Naive thymus-derived CD4-positive, alpha-beta T cell (primary cell): ENCODE measurements at places on chromosomes 5 and 9. TPM values are rescaled to one million over a fixed set of nuclear protein-coding genes. Genes with fewer than 3 reads are reported as not detected.

GRCh38 chr9:89000371-89000781 is 9.1 kb downstream of the S1PR3 start:
- no peaks in the 10 kb centered on the region for H3K27me3 ChIP-seq
- no peaks in the 10 kb centered on the region for H3K4me1 ChIP-seq
- H3K27ac ChIP-seq: no peak overlapping the region

DNA sequence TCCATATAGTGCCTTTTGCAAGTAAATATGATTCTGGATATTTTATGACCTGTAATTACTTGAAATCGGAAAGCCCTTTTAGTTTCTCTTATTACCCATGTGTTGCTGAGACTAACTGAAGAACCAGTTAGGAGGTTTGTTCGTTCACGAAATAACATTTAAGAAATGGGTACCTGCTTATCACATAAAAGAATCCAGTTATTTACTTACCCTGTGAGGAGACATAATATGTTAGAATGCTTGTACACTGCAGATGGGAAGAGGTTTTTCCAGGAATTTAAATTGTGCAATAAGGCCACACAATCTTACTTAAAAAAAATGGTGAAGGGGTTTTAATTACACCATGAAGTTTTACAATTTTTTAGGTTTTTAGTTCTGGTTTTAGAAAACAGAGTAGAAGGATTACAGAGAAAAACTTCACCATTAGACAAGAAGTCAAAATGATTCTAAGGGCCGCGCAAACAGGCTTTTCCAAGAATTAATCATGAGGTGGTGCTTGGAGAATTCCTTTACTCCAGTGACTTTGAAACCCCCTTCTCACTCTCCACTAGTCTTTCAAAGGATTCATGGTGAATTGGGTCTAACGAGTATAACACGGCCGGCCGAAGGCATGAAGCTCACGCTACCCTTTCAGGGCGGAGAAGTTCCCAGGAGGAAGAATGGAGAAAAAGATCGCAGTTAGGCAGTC is 1.1 kb upstream of the PTGER4 start:
- no peak for DNase-seq
- peak overlapping the region; percentile 99 for H3K27ac ChIP-seq
- H3K27me3 ChIP-seq: no peaks in the 10 kb centered on the region
- peaks cover 27% of the 10 kb centered on the region for H3K4me1 ChIP-seq

GRCh38 chr5:3843706-3844105 is 248.1 kb downstream of the IRX1 start:
- no peak overlapping the region for H3K27ac ChIP-seq
- no peaks in the 10 kb centered on the region for H3K4me1 ChIP-seq
- DNase-seq: no peak
- no peaks in the 10 kb centered on the region for H3K27me3 ChIP-seq
- H3K36me3 ChIP-seq: no peaks in the 10 kb centered on the region

DNA sequence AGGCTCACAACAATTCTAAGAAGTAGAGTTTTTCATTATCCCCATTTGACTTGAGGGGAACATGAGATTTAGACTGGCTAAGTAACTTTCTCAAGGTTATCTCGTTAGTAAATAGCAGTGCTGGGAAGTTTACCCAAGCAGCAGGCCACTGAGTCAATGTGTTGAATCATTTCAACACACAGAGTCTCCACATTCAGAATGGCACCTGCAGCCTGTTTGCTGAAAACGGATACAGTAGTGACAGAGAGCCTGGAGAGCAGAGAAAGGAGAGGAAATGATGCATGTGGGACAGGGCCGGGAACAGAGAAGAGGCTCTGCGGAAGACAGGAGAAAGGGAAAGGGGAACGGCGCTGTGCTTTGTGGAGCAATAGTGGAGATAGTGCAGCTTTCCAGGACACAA is 33.5 kb upstream of the ZSWIM6 start:
- no peaks in the 10 kb centered on the region for H3K27me3 ChIP-seq
- no peaks in the 10 kb centered on the region for H3K4me1 ChIP-seq
- no peaks in the 10 kb centered on the region for H3K36me3 ChIP-seq
- H3K4me3 ChIP-seq: no peak overlapping the region

GRCh38 chr5:135745897-135746500 is 88.5 kb upstream of the SLC25A48 start:
- no peaks in the 10 kb centered on the region for H3K27me3 ChIP-seq
- H3K36me3 ChIP-seq: no peaks in the 10 kb centered on the region
- no peak overlapping the region for H3K4me3 ChIP-seq
- no peaks in the 10 kb centered on the region for H3K4me1 ChIP-seq
- H3K27ac ChIP-seq: no peak overlapping the region

Gene IL33
- total RNA-seq: not detected

DNA sequence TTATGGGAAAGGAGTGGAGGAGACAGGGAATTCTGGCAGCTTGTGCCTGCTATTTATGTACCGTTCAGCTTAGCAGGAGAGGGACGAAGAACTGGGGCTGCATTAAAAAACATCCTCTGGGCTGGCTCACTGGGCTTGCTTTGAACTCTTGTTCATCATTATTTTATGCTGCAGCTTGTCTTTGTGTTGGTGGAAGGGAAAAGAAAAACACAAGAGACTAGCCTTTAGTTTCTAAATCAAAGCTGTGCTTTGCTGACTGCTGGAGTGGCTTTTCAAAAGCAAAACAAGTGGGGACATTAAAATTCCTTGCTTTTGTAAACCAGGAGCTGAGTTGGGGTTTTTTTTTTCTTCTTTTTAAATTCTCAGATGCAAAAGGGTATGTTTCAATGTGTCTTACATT is 5.9 kb upstream of the RGMB start:
- H3K4me3 ChIP-seq: no peak overlapping the region
- H3K4me1 ChIP-seq: peaks cover 12% of the 10 kb centered on the region
- H3K27ac ChIP-seq: no peak overlapping the region
- H3K27me3 ChIP-seq: peaks cover 3% of the 10 kb centered on the region
- DNase-seq: no peak
- no peaks in the 10 kb centered on the region for H3K36me3 ChIP-seq

DNA sequence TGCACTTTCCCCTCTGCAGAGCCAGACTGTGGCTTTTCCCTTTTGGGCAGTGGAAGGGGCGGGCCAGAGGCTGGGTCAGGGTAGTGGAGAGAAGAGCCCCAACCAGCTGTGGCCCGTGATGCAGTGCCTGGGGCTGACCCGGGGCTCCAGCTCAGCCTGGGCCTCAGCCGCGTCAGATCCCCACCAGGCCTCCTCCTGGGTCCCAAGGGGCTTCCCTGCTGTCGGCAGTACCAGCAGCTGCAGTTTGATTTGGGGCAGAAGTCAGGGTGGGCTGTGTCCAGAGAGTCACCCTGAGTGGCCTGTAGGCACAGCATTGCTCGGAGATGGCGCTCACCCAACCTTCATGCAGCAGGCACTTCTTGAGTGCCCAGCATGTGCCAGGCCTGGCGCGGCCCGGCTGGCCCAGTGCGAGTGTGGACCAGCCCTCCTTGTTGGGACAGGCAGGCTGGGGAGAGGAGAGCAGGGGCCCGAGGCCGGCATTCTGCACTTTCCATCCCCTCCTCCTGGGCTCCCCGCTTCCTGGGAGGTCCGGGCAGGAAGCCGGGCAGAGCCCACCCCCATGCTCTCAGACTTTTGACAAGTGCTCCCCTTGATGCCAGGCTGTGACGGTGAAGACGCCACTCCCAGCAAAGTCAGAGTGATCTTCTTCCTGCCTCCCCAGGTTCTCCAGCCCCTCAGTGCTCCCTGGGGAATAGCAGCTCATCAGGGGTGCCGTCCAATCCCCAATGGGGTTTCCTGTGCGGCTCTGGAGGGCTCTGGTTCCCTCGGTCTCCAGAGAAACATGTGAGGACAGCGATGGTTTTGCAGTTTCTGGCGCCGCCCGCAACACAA is 88.3 kb upstream of the COL5A1 start:
- DNase-seq: no peak
- no peak overlapping the region for H3K27ac ChIP-seq
- no peak overlapping the region for H3K4me3 ChIP-seq
- H3K36me3 ChIP-seq: no peaks in the 10 kb centered on the region

GRCh38 chr5:54772684-54773083 is 212.7 kb downstream of the ESM1 start:
- H3K27me3 ChIP-seq: no peaks in the 10 kb centered on the region
- no peak for DNase-seq

DNA sequence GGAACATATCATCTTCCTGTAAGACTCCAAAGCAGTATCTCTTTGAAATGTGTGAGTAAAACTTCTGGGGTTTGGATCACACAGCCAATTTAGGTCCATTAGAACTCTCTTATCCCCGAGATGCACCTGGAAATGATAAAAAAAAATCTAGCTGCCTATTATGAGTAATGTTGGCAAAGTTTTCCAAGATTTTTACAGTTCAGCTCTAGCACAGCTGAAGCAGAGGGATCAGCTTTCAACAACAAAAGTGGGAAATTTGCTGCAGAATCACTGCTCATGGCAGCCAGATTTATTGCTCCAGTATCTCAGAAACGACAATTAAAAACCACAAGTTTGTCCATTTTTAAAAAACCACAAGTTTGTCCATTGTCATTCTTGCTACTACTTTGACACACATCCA is 292.2 kb downstream of the IRX2 start:
- no peak for DNase-seq
- H3K27ac ChIP-seq: no peak overlapping the region
- H3K4me3 ChIP-seq: no peak overlapping the region

Gene FOXI1
- total RNA-seq: not detected in 2 replicates

- H3K4me3 ChIP-seq: no peak overlapping the region
- no peaks in the 10 kb centered on the region for H3K36me3 ChIP-seq
- no peaks in the 10 kb centered on the region for H3K4me1 ChIP-seq
- no peak overlapping the region for H3K27ac ChIP-seq
- no peaks in the 10 kb centered on the region for H3K27me3 ChIP-seq
Observed at GRCh38 chr9:125460346-125460745, 198.7 kb downstream of the GAPVD1 start.

DNA sequence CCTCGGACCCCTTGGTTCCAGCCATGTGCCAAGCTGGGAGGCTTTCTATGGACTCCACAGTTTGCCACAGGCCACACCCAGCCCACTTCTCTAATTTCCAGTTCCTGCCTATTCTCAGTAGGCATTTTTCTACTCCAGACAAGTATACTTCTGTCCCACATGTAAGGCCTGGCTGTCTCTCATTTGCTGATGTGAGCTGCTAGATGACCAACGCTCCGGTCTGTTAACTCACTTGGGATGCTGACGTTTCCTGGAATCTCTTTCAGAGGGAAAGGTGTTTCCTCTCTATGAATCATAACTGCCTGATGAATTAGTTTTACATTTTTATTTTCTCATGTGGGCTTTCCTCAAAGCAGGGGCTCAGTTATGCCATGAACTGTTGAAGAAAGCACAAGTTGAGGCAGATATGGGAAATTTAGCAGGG is 36.3 kb downstream of the ERGIC1 start:
- no peaks in the 10 kb centered on the region for H3K27me3 ChIP-seq
- H3K27ac ChIP-seq: no peak overlapping the region
- H3K36me3 ChIP-seq: no peaks in the 10 kb centered on the region

DNA sequence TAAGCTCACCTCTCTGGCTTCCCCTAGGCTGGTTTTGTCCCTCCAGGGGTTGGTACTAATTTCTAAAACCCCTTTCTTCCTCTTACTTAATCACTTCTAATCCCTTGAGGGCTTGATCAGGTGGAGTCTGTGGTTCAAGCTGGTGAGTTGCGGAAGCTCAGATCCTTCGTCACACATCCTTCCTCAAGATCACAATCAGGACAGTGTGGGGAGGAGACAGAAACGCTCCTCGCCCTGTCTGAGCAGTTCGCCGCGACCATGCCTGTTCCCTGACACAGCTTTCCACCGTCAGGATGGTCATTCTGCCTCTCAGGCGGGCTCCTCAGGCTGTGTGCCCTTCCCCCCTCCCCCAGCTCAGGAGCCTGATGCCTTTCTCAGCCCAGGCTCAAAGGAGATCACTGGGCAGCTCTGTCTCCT is 24.3 kb downstream of the CPLX2 start:
- H3K4me1 ChIP-seq: peaks cover 23% of the 10 kb centered on the region
- peak overlapping the region; percentile 25 for H3K4me3 ChIP-seq
- H3K36me3 ChIP-seq: no peaks in the 10 kb centered on the region

Gene XPA
- 19.4 TPM for total RNA-seq

DNA sequence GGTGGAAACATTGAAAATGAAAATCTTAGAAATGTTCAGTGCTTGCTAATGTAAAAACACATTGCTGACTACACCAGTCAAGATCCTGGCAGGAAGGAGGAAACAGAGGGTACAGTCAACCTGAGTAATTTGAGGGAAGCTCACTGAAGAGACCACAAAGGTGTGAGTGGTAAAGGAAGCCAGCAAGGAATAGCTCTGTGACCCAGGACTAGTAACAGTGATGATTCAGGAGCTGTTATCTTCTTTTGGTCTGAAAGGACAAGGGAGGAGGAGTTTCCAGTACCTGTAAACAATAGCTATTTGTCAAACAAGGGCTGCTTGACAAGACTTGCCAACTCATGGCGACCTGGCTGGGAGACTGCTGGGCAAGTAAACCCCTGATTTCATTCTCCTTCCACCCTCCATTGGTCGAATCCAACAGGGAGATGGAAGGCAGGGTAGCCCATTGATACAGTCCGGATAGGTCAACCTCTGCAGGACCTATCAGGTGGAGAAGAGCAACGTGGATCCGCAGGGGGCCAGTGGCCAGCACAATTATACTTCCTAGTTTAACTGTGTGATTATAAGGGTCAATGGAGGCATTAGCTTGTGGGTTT is 68.1 kb downstream of the MAMDC2 start:
- no peak for DNase-seq
- H3K27ac ChIP-seq: no peak overlapping the region
- H3K4me3 ChIP-seq: no peak overlapping the region
- H3K27me3 ChIP-seq: peaks cover 4% of the 10 kb centered on the region

DNA sequence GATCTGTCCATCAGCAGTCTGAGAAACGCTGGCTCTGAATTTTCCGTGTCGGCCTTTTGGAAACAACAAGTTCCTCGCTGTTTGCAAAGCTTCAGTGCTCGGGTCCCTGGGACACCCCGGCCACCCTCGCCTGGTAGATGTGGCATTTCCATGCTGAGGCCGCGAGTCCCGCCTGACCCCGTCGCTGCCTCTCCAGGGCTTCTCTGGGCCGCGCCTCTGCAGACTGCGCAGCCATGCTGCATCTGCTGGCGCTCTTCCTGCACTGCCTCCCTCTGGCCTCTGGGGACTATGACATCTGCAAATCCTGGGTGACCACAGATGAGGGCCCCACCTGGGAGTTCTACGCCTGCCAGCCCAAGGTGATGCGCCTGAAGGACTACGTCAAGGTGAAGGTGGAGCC is 4.7 kb downstream of the NTNG2 start:
- H3K4me1 ChIP-seq: peaks cover 4% of the 10 kb centered on the region
- H3K27me3 ChIP-seq: peaks cover 16% of the 10 kb centered on the region
- H3K36me3 ChIP-seq: no peaks in the 10 kb centered on the region

DNA sequence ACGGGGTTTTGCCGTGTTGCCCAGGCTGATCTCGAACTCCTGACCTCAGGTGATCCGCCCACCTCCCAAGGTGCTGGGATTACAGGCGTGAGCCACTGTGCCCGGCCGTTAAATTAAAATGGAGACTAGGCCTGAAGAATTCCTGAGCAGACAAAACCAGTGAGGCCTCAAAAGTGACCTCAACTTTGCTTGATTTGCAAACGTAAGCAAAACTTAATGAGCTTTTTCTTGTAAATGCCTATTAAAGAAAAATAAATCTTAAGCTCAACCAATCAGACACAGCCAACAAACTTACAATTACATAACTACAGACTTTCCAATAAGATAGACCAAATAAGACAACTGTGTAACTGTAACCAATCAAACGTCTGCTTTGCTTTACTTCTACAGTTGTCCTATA is 111.3 kb upstream of the SEMA6A start:
- no peaks in the 10 kb centered on the region for H3K4me1 ChIP-seq
- H3K27me3 ChIP-seq: no peaks in the 10 kb centered on the region
- DNase-seq: no peak
- no peak overlapping the region for H3K4me3 ChIP-seq
